ENCODE measurements at places on chromosomes 7 and 10. TPM values are rescaled to one million over a fixed set of nuclear protein-coding genes. Genes with fewer than 3 reads are reported as not detected.

CCDC136 gene
- total RNA-seq: 0.88 TPM

DNA sequence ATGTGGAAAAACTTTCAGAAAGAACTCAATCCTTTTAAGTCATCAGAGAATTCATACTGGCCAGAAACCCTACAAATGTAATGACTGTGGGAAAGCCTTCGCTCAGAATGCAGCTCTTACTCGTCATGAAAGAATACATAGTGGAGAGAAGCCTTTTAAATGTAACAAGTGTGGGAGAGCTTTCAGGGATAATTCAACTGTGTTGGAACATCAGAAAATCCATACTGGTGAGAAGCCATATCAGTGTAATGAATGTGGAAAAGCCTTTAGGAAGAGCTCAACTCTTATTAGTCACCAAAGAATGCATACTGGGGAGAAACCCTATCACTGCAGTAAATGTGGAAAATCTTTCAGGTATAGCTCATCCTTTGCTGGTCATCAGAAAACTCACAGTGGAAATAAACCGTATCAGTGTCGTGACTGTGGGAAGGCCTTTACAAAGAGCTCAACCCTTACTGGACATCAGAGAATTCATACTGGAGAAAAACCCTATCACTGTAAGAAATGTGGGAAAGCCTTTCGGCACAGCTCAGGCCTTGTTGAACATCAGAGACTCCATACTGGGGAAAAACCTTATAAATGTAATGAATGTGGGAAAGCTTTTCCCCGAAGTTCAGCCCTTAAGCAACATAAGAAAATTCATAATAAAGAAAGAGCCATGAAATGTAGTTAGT, 10.6 kb downstream of the ZNF485 start:
- DNase-seq: no peak

DNA sequence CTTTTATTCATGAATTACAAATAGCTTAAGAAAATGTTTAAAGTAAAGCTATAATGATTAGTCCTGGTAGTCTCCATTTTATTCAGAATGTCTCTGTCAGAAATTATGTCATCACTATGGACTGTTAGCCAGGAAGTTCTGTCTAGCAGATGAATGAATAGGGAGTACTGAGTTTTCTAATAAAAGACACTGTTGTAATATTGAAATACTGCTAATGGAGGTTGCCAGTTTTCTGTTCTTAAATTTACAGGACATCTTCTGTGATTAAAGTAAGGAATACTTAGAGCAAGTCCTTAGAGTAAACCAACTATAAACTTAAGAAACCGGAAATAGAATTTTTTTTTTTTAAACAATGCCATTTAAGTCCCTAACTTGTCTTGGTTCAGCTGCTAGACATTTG, 309.8 kb downstream of the ADK start:
- DNase-seq: peak; percentile 60

- DNase-seq: peak; percentile 33
Measured at GRCh38 chr10:110337906-110338305, 33.2 kb upstream of the SMNDC1 start.

GRCh38 chr7:77982926-77983550, 184.5 kb downstream of the PHTF2 start:
- no peak for DNase-seq

GRCh38 chr7:44307301-44307900, 18.0 kb downstream of the CAMK2B start:
- peak; percentile 61 for DNase-seq

DNA sequence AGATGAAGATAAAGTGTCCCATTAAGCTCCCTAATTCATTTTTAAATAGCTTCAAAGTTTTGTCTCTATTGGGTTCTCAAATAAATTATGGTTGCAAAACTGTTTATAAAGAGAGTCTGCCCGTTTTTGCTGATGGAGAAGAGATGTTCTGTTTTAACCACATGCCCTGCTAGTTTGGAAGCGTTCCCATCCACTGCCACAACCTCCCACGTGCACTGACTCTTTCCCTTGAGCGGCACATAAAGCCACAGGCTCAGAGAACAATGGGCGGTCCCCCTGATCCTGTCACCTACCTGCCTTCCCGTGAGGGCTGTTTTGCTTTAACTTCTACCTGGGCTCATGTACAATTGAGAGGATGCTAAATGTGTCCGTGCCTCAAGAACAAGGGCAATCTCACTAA, 65.5 kb downstream of the CPVL start:
- DNase-seq: no peak

DNA sequence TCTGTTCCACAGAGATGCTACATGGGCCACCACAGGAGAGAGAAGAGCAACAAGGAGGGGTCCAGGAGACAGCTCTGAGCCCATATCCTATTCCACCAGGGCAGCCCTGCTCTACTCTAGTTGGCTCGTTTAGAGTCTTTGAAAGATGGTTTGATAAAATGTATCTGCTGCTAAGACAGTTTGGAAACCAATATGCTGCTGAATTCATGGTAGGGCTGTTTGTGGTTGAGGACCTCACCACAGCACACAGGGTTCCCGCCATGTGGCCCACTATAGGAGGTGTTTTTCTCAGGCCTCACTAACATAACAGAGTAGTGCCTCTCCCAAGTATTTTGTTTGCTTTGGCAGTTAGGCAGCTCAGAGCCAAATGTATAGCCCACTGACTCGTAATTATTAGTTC, 35.8 kb upstream of the ZC3HAV1L start:
- no peak for DNase-seq
